ENCODE measurements at places on chromosomes 16 and 17.

DNA sequence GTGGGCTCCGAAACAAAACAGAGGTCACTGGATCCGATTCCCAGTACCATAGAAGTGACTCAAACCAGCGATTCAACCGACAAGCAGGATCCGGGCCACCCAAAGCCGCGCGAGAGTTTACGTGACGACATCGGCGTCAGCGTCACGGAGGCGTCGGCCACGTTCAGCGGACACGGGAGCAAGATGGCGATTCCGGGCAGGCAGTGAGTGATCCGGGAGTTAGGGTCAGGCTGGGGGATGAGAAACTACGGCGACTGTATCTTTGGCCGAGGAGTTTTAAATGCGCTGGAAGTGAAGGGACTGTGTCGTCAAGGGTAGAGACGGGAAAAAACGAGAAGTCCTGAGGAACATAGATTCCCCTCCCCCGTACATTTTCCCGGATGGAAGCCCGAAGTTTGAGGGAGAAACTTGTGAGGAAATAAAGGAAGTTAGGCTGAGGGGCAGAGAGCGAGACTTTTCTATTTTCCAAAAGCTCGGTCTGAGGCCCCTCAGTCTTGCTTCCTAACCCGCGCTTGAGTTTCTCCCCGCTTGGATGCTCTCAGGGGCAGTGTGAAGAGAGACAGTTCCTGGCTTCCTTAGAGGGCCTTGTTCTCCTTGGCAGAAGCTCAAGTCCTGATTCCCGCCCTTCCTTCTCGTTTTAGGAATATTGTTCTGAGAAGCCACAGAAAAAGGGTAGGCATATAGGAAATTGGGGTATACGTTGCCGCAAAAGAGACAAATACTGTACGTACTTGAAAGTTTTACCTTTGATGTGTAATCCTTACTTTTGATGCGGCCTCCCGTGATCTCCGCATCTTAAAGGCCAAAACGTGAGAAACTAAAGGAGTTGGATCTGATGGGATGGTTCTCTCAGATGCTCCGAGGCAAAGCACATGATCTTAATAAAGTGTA lies at the start of gene NSRP1:
NSRP1 (plus strand) TSS at position 156 of the 891 bp plus-strand sequence; CDS start at position 184, 28 bp downstream.
- DNase-seq = peak; percentile 83

- no peak for DNase-seq
Observed at GRCh38 chr16:47956916-47957315, 198.9 kb downstream of the ABCC12 start.

- no peak for DNase-seq
Observed at GRCh38 chr17:37736428-37736827, 8.4 kb downstream of the HNF1B start.

DNA sequence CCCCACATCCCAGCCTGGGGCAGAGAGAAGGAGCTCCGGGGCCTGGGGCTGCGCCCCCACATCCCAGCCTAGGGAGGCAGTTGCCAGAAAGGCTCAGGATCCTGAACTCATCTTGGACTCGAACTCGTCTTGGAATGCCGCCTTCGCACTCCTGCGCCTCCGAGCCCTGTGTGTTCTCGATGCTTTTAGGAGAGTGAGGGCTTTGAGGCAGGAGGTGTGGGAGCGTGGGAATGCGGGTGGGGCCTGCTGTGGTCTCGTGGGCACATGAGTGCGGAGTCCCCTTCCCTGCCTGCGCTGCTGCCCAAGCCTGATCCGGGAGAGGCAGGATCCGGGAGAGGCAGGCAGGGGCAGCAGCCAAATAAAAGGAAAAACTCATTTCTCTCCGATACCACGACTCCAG lies 1.2 kb downstream of the BHLHA9 start:
- DNase-seq = no peak

GRCh38 chr16:86512860-86513470 lies 2.6 kb downstream of the FOXF1 start:
- DNase-seq = no peak

GRCh38 chr17:3960764-3961163 lies 3.5 kb downstream of the ATP2A3 start:
- DNase-seq = no peak

GRCh38 chr17:52106072-52106471 lies 52.4 kb downstream of the CA10 start:
- DNase-seq = no peak

DNA sequence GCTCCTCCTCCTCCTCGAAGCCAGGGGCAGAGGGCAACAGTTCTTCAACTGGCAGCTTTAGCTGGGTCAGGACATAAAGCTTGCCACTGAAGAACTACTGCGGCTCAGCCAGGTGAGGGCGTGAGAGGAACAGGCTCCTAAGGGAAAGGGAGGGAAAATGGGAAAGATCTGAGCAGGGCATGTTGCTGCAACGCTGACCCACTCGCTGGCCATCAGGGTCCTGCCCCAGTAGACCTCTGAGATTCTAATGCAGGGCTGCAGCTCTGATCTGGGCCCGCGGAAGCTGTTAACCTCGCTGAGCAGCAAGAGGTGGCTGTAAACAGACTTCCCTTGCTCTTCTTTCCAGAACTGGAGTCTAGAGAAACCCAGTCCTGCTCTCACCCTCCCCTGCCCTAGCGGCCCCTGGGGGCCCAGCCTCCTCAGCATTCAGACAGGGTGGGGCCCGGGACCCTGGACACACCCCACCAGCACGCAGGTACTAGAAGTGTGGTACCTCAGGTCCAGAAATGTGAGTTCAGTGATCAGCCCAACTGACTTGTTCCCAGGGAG lies 3.8 kb upstream of the TLCD2 start:
- peak; percentile 58 for DNase-seq

GRCh38 chr17:40035162-40035559 lies 19.0 kb downstream of the MED24 start:
- DNase-seq = peak; percentile 76

- no peak for DNase-seq
Observed at GRCh38 chr17:48429638-48430586, at the start of gene SKAP1. TSS of gene SKAP1 (minus strand) at chr17:48430214.

DNA sequence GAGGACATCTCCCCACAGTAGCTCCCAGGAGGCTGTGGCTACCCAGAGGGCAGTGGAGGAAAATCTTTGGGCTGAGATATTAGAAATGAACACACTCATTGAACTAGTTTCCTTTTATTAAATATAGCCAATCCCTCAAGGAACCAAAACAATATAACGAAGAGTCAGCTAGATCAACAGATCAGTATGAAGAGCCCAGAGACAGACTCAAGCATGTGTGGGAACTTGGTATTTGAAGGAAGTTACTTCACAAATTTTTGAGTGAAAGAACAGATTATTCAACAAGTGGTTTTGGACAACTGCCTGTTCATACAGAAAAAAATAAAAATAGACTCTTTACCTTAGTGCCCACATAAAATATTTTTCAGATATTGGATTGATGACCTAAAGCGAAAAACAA lies 183.6 kb upstream of the PMFBP1 start:
- no peak for DNase-seq

DNA sequence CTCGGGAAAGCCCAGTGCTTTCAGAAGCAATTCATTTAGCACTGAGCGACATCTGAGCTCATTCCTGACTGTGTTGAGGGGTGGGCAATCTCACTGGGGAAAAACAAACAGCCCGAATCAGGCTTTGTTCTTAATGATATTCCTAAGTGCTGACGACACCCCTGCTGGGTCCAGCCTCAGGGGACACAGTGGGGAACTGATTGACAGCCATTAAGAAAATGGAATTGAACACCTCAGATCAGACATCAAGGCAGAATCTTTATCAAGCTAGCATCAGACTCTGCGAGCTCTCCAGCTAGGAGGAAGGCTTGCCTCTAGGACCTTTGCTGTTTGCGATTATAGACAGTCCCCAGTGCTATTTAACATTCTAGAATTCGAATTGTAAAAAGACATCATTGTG lies 22.5 kb upstream of the LYRM9 start:
- DNase-seq = peak; percentile 45

DNA sequence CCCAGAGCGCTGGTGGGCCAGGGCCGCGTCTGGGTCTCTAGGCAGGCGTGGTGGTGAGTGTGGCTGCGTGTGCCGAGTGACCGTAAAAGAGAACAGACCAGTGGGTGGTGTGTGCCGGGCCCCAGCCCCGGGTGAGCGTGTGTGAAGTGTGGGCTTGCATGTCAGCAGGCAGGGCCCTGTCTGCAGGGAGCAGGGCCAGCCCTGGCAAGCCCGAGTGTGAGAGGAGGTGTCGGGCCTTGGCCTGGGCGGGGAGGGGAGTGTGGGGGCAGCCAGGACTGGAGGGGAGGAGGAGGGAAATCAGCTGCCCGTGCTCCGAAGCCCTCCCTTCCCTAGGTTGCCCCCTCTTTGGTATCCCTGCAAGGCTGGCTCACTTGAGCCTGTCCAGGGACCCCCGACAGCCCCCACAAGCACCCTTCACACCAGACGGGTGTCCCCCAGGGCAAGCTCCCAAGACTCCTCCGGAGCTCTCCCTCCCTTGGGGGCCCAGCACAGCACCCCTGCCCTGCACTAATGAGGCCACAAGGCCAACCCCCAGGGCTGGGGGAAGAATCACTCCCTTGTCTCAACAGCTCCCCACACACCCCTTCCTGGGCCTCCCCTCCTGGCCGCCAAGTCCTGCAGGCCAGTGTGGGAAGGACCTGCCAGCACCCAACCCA lies 1.9 kb downstream of the USH1G start:
- no peak for DNase-seq

- peak; percentile 19 for DNase-seq
Observed at GRCh38 chr17:46742565-46743270, 75.8 kb downstream of the WNT3 start.

- DNase-seq = no peak
Observed at GRCh38 chr16:12470311-12471229, 333.1 kb downstream of the CPPED1 start.
